Glutamatergic neuron (in vitro differentiated cells): ENCODE measurements at places on chromosomes 7 and 10. TPM values are rescaled to one million over a fixed set of nuclear protein-coding genes. Genes with fewer than 3 reads are reported as not detected.

- no peak for DNase-seq
Observed at GRCh38 chr10:33776419-33777070, 442.1 kb upstream of the NRP1 start.

GRCh38 chr10:125068406-125068805 is 92.0 kb downstream of the CTBP2 start:
- DNase-seq: no peak

DNA sequence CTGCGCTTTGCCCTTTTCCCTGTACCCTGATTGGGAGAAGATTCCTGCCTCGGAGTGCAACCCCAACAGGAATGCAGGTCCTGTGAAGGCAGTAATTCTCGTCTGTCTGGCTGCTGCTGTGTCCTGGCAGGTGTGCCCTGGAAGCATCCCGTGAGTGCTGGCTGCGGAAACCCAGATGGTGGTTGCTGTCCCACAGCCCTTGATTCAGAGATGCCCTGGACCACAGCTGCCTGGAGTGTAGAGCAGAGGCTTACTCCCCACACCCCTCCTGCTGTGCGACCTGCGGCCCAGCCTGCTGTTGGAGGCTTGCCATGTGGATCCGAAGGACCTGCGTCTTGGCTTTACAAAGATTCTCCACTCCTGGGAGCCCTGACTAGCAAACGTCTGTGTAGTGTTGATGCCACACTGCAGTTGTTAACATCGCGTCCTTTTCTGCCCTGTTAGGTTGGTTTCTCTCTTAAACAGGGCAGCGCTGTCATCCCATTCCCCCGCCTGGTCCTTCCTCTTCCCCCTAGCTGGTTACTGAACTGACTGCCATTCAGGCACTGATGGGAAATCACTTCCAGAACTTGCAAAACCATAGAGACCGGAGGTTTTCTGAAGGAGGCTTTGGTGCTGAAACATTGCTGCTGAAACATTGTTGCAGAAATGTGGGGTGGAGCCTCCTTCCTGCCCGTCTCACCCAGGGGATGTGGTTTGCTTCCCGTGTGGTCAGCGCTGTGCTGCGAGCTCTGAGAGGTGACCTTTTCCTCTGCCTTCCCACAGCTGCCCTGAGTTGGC is 53.3 kb downstream of the DNAJB6 start:
- peak; percentile 56 for DNase-seq

- DNase-seq: no peak
Observed at GRCh38 chr10:79339266-79339665, 8.0 kb upstream of the PPIF start.

DNA sequence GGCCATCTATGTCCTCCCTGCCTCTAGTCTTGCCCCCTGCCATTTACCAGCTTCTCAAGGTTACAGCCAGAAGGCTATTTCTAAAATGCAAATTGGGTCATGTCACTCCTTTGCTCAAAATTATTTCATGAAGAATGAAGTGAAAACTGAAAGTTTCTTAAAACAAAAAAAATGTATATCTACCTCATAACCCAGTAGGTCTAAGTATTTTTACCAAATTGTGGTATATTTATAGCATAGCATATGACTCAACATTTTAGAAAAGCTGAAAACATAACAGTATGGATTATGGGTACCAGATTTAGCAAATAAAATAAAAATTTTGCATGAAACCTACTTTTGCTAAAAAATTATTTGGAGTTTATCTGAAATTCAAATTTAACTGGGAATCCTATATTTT is 78.4 kb downstream of the SLC16A9 start:
- DNase-seq: no peak

Gene LIPF
- not detected for total RNA-seq

Gene VGF
- 8.4 TPM for total RNA-seq

Gene STEAP2
- total RNA-seq: 0.59 TPM
